Coronary artery (tissue), 2 donors: ENCODE measurements at places on chromosomes 6 and 20.
A peak's percentile ranks its signal among the peaks of the same experiment; 100 is the strongest.

- peak; percentile 74 for DNase-seq
Observed at GRCh38 chr6:122610690-122611455, 668 bp downstream of the PKIB start.

DNA sequence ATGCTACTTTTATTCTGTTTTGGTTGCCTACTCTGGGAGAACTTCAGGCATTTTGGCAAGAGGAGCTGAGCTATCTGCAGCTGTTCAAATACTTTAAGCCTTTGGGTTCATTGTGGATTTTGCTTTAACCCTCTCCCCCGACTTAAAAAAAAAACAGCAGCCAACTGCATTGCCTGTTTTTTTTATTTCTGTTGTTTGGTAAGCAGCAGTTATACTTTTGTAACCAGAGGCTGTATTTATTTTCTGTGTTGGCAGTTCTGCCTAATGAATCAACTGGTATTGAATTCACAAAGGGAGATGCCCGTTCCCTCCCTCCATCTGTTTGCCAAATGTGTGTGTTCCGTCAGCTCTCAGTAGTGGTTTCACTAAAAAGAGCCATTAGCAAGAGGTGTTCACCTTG lies 484.0 kb downstream of the UTRN start:
- no peak for DNase-seq

DNA sequence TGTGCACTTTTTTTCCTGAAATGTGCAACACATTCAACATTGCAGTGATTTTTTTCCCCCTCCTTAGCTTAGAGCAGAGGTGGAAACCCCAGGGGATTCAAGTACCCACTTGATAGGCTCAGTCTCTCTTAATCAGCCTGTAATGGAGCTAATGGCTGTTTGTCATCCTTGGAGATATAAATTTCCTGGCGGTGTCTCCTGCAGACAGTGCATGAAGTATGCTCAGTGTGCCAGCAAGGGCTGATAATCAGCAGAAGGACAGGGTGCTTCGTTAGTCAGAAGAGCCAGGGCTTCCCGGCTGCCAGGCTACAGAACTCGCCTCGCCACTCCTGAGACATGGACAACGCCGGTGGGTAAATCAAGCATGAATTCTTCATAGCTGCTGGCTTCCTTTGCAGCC lies 69.8 kb upstream of the PHACTR2 start:
- DNase-seq: no peak

GRCh38 chr6:67431076-67431475 lies 1204.0 kb upstream of the ADGRB3 start:
- no peak for DNase-seq

DNA sequence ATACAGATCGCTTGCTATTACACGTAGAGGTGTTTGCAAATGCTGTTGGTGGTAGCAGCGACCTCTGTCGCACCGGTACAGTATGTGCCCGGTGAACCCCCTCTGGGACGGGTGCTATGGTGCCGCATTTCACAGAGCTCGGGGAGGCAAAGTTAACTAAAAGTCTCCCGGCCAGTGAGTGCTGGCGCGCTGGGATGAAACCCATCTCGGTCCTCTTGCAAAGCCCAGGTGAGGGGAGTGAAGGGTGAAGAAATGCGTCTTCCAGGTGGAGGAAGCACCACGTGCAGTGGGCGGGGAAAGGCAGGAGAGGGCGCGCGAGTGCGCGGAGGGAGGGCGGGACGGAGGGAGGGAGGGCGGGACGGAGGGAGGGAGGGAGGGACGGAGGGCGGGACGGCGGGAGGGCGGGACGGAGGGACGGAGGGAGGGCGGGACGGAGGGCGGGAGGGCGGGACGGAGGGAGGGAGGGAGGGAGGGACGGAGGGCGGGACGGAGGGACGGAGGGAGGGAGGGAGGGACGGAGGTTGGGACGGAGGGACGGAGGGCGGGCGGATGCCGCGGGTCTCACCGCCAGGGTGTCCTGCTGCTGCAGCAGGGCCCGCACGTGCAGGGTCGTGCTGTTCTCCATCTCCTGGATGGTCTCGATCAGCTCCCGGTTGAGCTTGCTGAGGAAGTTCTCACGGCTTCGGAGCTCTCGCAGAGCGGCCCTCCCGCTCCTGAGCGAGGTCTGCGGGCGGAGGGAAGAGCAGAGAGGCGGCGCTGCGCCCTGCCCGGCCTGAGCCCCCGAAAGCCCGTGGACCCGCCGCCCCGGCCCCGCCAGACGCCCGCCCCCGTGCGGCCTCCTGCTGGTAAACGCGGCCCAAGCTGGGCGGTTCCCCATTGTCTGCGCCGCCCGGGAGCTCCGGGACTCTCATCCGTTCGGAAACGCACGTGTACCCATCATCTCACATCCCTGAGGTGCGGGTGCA lies 11.7 kb downstream of the C20orf96 start:
- no peak for DNase-seq

DNA sequence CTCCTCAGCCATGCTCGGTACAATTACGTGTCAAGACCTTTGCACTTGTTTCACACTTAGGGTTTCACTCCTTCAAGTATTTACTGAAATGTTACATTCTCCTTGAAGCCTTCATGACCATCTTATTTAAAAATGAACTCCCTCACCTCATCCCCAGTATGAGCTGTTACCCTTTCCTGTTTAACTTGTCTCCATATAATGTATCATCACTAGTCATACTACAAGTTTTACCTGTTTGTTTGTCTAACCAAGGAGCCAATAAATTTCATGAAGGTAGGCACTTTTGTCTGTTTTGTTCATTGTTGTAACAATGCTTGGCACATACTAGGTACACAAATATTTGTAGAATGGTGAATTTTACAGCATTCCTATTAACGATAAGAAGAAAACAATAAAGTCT lies 46.1 kb upstream of the MTRF1L start:
- DNase-seq: no peak

DNA sequence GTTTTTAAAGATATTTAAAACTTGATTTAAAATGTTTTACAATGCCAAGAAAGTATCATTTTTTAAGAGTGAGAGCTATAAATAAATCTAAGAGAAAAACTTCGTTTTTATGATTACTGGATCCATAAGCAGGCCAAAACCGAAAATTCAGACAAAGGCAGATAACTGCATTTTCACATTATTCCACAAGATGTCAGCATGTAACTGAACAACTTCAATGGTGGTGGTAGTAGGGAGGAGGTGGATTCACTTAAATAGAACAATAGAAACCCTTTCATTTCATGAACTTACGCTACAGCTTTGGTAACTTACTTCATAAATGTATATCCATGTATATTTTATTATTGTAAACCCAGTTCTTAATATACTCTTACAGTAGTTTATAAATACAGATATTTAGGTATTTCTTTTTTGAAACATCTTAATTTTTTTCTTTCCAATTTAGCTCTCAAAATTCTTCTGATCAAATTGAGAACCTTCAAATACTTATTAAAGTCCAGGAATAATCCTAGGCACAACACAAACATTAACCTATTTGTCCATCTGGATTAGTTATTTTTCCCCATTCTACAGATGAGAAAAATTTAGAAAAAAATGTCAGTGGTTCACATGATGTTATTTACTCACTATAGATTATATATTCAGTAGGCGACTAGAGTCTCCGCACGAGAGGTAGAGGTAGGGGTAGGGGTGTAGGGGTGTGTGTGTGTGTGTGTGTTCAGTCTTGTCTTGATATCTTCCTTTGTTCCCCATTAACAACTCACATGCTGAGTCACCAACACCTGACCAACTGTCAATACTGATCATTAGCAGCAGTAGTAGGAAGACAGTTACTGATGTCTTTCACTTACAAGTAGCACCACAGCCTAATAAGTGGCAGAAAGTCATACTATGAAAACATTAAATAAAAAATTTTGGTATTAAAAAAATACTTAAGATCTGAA lies 111.5 kb downstream of the ARHGAP18 start:
- DNase-seq: no peak

GRCh38 chr6:92979281-92979680 lies 440.1 kb downstream of the EPHA7 start:
- DNase-seq: no peak

GRCh38 chr6:114179411-114179810 lies 163.4 kb downstream of the HS3ST5 start:
- no peak for DNase-seq

GRCh38 chr6:147903321-147903720 lies 394.8 kb downstream of the SAMD5 start:
- no peak for DNase-seq

GRCh38 chr6:13417431-13417830 lies 70.0 kb downstream of the GFOD1 start:
- no peak for DNase-seq

DNA sequence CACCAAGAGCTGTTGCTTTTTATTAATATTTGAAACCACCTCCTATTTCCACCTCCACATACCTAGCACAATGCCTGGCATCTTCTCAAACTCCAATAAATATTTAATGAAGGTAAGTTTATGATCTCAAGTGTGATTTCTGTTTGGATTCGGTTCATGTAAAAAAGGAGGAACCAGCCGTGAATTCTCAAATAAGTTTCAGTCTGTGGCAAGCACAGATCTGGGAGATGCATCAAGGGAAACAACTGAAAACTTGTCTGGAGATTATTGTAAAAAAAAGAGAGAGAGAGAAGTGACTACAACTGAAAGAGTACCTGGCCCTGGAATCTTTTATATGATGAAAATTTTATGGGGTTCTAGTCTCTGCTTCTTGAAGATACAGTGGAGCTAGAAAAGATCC lies 52.8 kb upstream of the PNRC1 start:
- DNase-seq: no peak

GRCh38 chr6:117558818-117559217 lies 43.5 kb downstream of the GOPC start:
- no peak for DNase-seq

DNA sequence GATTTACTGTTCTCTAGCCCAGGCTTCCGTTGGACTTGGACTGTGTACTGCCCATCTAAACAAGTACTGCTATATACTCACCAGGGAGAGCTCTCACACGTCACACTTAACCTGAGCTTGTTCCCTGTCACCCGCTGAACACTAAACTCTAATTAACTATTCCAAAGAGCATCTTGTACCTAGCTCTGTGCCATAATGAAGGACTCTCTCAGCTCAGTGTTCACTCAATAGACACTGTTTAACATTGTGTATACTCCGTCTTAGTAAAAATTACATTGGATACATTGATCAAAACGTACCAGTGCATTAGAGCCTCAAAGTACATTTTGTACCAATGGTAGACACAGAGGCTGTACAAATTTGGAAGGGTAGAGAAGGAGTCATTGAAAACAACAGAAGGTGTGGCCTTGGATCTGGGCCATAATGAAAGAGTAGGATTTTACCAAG lies 55.4 kb upstream of the EPHA7 start:
- DNase-seq: no peak

- no peak for DNase-seq
Observed at GRCh38 chr20:46433051-46433450, 26.6 kb upstream of the ELMO2 start.

DNA sequence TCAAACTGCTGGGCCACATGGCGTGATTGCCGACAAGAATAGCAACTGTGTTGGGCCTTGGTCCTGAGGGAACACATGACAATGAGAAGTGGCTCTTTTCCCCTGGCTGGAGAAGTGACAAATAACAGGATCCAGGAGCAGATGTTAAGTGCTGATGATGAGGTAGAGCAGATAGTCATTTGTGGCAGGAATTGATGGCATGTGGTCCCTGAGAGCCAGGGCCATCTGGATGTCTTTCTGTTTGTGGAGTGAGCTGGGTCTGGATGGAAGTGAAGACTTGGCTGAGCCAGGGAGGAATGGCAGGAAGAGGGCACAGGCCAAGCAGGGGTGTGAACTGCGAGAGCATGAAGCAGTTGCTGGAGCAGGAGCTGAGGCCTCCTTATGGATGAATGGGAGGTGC lies 67.8 kb downstream of the SCAND1 start:
- DNase-seq: no peak

DNA sequence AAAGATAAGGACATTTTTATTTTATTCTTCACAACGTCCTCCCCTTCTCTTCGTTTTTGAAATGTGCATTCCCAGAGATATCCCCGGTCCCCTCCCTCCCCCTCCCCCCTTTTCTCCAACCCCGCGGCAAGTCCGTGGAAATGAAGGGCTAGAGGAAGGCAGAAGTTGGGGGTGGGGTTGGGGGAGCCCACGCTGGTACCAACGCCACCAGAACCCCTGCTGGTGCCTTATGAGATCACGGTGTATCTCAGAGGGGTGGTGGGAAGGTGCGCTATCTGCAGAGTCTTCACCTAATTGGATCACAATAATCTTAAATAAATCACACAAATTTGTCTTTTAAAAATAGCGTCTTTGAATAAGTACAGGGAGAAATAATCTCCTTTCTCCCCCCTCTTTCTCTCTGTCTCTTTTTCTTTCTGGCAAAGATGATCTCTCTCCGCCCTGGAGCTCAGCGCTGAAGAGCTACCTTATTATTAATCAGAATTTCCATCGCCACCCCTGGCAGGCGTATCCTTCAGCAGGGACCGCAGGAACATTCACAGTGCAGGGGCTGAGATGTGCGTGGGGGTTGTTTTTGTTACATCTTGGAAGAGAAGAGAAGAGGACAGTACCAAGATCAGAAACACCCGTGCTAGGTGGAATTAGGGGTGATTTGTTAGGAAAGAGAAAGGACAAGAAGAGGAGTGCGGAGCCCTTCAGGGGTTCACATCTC lies 915 bp downstream of the CLVS2 start:
- DNase-seq: no peak

- DNase-seq: no peak
Observed at GRCh38 chr6:148509119-148509799, 166.6 kb downstream of the SASH1 start.

GRCh38 chr20:41526327-41526726 lies 91.8 kb downstream of the CHD6 start:
- no peak for DNase-seq

DNA sequence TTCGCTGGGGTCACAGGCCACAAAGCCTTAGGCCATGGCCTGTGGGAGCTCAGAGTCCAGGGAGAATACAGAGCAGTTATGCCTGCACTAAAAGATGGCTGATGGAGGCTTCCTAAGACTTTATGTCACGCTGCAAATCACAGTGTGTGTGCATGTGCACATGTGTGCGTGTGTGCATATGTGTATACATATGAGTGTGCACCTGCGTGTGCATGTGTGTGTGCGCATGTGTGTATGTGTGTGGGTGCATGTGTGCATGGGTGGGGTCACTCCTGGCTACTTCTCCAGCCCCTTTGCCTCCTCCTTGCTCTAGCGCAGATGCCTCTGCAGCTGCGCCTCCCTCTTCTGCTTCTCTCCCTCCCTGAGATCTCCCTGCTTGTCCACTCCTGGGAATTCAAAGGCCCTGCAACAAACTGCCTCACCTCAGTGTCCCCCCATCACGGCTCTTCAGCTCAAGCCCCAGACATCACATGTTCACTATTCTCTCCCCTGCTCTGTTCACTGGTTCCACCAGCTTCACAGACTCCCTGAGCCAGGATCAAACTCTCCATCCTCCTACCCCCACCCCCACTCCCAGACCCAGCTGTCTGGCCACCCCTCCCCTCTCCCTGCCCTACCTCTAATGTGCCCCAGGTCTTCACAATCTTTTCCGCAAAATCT lies 84.4 kb upstream of the NNAT start:
- no peak for DNase-seq
